ENCODE measurements at places on chromosomes 6 and 20.
A peak's percentile ranks its signal among the peaks of the same experiment; 100 is the strongest.

DNA sequence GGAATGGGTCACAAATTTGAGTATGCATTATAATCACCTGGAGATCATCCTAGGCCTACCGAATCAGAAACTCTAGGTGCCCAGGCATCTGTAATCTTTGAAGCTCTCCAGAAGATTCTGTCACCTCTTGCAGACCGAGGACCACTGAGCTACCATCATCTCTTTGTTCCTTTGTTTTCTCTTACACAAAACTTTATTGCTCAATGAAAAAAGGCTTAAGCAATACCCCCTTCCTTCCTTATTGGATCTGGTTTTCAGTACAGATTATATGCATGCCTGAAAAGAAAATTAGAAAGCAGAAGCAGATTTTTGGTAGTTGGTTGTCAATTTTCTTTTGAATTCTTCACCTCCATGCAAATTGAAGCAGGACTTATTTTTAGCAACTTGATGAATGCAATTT lies 31.3 kb downstream of the STX11 start:
- DNase-seq, result no peak

DNA sequence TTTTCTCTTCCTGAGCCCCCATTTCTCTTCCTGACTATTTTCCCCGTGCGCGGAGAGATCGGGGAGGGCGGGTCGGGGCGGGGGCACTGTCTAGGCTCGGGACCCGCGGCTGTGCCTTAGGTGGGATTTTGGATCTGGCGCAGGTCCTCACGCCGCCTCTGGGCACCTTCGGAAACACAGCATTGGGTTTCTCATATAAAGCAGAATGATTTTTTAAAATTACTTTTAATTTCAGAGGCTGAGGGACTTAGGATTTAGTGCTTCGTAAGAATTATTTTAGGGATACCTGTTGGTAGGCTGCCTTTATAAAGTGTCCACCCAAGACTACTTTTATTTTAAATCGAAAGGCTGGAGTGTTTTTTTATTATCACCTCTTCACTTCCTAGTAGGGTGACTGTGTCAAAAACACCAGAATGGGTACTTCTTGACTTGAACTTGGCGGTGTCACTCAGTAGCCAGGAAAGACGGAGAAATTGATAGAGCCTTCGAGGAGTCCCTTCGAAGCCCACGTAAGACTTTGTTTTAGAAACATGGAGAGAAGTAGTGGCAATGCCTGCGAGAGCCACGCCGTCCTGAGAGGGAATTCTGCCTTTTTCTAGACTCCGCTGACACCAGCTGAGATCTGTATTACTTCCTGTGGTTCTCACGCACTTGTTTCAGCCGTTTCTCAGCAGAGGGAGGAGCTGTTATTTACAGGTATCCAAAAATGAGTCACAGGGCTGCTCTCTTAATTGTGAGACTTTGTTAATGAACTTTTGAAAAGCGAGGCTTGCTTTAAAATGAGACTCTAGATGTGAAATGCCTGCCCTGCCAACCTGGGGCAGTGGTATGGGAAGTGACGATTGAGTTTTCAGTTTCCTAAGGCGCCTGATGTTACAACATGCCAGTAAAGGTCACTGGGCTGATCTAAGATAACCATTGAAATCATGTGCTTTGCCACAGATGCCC lies 667 bp downstream of the STX11 start:
- DNase-seq, result peak; percentile 29

- no peak for DNase-seq
Measured at GRCh38 chr6:110270165-110270564, 88.0 kb downstream of the METTL24 start.

- DNase-seq, result no peak
Measured at GRCh38 chr6:147400968-147401367, 107.5 kb upstream of the SAMD5 start.

DNA sequence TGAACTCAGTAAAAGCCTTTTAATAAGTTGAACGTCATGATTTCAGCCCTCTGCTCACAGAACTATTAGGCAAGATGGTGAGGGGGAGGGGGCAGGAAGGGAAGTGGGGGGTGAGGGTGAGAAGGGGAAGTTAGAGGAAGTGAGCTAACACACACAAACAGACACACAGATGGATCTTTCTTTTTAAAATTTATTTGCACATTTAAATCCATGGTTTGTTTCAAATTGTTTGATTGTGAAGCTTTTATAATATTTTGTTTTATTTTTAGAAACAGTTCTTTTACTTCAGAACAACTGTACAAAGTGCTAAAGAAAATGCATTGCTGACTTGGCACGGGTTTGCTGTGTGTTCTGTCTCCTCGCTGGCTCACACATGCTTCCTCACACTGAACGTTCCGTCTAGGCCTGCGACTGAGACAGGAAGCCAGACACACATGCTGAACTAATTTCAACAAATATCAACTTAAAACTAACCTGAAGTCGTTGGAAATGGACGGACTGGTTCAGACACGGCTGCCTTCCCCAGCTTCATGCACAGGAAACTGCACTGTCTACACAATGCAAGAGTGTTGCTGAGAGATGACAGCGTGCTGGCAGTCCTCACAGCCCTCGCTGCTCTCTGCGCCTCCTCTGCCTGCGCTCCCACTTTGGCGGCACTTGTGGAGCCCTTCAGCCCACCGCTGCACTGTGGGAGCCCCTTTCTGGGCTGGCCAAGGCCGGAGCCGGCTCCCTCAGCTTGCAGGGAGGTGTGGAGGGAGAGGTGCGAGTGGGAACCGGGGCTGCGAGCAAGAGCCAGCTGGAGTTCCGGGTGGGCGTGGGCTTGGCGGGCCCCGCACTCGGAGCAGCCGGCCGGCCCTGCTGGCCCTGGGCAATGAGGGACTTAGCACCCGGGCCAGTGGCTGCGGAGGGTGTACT lies 8.1 kb upstream of the ZBP1 start:
- peak; percentile 43 for DNase-seq

- DNase-seq, result no peak
Measured at GRCh38 chr6:143750877-143751276, 73.1 kb downstream of the PHACTR2 start.

DNA sequence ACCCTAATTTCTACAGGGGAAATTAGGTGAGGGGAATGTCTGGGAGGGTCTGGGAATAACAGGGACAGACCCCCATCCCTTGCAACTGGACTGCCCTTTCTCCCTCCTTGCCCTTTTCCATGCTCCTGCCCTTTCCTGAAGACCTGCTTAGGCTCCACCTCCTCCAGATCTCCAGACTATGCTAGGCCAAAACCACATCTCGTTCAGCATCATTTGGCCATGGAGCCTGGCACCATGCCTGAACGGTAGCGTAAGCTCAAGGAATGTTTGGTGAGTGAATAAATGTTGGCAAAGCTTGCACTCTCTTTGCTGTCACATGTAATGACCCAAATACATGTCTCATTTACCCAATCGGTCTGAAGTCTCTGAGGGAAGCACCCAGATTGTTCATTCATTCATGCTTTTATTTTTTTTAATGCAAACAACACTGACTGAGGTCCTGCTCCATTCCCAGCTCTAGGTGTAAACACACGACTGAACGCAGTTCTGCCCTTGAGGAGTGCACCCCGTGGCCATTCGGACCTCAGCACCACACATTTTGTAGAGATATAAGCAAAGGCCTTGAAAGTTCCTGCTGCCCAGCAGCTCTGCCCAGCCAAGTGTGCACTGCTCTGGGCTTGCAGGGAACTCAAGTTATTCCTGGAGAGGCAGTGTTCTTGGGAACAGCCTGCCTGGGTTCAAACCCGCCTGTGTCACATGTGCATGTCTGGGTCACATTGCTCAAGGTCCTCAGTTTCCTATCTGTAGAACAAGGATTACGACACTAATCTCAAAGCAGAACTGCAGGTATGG lies 1.1 kb upstream of the GRM4 start:
- DNase-seq, result no peak

- DNase-seq, result no peak
Measured at GRCh38 chr20:33113387-33113908, 34.0 kb downstream of the BPIFB4 start.

DNA sequence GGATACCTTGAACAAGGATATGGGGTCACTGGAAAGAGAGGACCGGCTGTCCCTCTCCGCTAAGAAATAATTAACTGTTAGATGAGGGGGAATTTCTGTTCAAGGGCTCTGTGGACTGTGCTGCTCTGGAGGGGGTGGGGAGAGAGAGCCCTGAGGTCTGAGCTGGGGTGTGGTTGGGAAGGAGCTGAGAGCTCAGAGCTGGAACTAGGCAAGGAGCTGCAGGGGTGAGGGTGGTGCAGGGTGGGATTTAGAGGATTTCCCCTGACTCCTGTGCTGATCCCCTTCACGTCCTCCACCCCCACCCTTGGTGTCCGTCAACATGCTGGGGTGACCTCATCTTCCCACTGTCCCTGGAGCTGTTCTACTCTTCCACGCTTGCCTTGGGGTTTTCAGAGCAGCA lies 52.5 kb downstream of the HLA-A start:
- no peak for DNase-seq

DNA sequence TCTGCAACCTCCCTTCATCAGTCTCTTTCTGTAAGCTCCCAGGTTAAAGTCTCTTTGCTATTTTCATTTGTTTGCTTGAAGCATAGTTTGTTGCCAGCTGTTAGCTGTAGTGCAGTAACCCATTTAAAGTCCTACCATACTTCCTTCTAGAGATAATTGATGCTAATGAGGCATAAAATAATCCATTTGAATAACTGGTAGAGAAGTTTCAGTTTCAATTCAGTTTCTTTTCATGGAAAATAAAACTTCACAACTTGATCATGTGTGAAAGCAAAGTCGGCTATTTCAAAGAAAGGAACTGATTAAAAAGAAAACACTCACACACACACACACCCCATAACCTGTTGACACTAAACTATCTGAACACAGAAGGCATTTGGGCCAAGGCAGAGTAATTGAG lies 68.5 kb upstream of the TENT5A start:
- no peak for DNase-seq

DNA sequence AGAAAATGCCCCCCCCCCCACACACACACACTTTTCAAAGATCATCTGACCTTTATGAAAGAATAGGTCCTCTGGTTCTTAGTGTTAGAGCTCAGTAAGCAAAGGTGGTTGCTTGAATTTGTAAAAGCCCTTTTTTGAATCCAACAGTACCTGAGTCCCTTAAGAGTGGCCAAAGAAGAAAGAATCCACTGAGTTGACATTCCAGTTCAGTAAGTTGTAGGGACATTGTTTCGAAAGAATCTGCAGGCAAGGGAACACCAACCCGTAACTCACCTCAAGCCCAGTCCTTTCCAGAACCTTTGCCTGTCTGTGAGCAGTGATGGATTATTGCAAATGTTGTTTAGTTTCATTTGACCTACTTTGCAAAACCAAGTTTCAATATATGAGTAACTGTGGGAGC lies 64.2 kb upstream of the MAP3K4 start:
- DNase-seq, result no peak

- peak; percentile 17 for DNase-seq
Measured at GRCh38 chr6:136967876-136968752, 46.0 kb downstream of the SLC35D3 start.

DNA sequence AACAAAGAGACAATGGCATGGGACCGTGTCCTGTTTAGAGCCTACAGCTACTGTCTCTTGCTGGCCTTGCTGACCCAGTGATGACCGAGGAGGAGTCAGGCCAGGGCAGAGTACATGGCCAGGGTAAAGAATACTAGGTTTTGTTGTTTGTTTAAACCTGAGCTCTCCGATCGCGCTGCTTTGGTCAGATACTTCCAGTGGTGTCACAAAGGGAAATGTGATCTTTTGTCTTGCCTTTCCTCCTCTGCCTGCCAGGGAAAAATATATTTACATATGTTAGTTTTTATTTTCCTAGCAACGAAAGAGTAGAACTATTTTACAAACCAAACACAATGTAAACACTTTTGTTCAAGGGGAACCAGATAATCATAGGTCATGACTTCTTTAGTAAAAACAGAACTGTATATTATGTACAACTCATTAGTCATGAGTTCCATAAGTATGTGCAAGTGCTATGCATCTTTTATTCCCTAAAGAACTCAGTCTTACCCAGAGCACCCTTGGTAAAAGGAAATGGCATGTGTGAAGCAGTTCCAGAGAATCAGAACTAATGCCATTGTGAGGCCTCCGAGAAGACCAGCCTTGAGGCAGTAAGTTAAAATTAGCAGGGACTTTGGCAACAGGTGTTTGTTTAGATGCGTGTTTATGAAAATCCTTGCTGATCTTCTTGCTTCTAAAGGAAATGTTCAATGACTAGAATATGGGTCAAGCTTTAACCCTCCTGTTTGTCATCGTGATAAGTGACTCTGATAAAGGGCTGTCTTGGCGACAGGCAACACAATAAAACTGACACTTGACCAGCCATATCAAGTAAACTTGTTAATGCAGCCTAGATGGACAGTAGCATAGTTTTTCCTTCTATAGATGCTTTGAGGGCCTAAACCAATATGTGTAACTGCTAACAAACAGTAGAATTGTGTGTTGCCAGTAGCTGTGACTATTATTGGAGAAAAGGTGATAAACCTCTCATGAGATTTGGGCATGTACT lies 204.6 kb downstream of the NKAIN2 start:
- no peak for DNase-seq

GRCh38 chr20:6559791-6560190 lies 207.7 kb upstream of the BMP2 start:
- DNase-seq, result no peak

DNA sequence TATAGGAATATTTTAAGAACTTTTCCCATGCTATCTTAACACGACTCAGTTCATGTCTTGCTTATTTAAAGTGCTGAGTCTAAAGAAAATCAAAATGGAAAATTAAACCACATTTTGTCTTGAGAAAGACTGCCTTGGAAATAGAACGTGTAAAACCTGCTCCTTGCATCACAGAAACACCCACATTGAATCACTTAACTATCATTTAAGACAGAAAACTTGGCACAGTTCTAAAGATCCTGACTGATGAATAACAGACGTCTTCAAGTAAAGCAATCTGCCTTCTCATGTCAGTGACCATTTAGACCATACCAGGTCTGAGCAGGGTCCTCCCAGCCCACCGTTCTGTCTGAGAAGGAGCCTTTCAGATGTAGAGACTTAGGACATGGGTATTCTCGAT lies 7.4 kb downstream of the PERP start:
- DNase-seq, result no peak

GRCh38 chr6:31614075-31614619 lies 887 bp upstream of the AIF1 start:
- DNase-seq, result no peak

- DNase-seq, result no peak
Measured at GRCh38 chr20:19260412-19261090, 48.1 kb downstream of the SLC24A3 start.

GRCh38 chr6:133240511-133241085 lies 559 bp upstream of the EYA4 start:
- DNase-seq, result no peak

DNA sequence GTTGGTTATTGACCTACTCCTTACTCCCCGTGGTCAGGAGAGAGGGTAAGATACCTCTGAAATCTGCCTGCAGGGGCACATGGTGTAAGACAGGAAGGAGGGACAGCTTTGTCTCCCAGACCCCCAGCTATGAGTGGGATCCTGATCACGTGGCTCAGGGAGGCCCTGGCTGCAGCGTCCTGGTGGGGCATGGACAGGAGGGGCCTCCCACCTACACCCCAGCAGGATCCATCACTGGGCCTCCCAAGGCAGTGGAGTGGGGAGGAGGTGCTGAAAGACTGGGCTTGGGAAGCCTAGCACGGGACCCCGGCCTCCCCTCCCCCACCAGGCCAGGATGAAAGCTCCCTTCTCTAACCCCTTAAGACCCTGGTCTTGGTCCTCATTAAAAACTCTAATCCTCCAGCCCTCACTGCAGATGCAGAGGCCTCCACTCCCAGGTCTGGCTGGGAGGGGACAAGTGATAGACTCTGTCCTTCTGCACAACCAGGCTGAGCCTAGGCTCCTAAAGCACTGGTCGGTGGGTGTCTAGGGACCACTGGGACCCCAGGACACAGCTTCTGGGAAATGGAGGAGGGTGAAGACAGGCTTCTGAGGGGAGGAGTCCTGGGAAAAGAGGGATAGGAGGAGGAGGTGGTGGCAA lies 29.6 kb upstream of the VEGFA start:
- DNase-seq, result no peak
